ENCODE measurements at places on chromosomes 7 and 10.

DNA sequence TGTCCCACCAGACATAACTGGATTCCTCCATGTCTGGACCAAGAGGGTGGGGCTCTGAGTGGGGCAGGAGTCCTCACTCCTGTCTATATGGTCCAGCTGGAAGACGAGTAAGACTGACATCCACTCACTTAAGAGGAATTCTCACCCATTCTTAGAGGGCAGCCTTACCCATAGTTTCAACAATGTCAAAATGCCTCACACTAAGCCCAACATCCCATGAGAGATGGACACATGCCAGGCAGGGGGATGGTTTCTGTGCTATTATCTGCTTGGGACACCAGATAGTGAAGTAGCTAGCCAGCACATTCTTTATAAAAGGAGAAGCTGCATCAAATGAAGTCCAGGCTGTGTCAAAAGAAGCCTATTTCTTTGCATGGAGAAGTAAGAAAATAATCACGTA lies 4.7 kb upstream of the LANCL2 start:
- no peak for DNase-seq
- H3K4me1 ChIP-seq = peaks cover 10% of the 10 kb centered on the region

DNA sequence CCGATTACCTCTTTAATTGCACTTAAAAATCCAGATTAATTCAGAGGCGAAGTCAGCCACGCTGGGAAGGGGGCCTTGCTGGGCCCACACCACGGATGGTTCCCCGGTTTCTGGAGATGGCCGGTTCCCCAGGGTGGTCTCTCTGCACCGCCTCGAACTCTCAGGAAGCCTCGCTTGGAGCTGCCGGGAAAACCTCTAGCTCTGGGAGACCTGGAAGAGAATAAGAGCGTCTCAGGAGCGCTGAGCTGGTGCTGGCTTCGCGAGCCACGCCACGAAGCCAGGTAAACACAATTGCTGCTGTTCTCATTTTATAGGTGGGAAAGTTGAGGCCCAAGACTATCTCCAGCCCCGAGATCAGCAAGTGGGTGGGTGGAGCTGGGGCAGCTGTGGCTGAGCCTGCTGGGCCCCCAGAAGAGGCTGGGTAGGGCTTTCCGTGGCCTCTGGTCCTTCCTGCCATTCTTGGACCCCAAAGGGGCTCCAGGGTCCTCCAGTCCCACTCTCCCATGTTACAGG lies 110.4 kb downstream of the MICALL2 start:
- H3K4me3 ChIP-seq = no peak overlapping the region
- no peaks in the 10 kb centered on the region for H3K4me1 ChIP-seq
- H3K27me3 ChIP-seq = peaks cover 3% of the 10 kb centered on the region
- DNase-seq = no peak
- H3K36me3 ChIP-seq = no peaks in the 10 kb centered on the region
- no peak overlapping the region for H3K27ac ChIP-seq

GRCh38 chr7:98930921-98931320 lies 52.6 kb downstream of the TRRAP start:
- H3K36me3 ChIP-seq = peaks cover 42% of the 10 kb centered on the region
- H3K4me1 ChIP-seq = no peaks in the 10 kb centered on the region
- H3K27ac ChIP-seq = no peak overlapping the region
- peaks cover 2% of the 10 kb centered on the region for H3K27me3 ChIP-seq

DNA sequence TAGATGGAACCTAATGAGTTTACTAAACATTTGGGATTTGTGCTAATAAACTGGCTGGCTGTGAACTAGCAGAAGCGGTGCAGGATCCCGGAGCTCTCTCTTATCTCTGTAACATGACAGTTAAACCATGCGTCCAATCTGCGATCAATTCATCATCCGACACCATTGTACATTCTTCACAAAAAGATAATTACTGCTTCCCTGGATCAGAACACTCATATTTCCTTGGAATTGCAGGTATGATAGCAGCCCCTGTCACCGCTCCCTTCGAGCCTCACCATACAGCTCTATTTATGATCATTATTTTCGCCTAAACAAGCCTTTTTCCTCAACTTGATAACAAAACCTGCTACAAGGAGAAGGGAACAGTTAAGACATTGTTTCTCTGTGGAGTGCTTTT lies 18.5 kb downstream of the EBF3 start:
- H3K4me1 ChIP-seq = no peaks in the 10 kb centered on the region
- H3K27ac ChIP-seq = no peak overlapping the region
- no peak for DNase-seq

- H3K4me3 ChIP-seq = no peak overlapping the region
- H3K27me3 ChIP-seq = no peaks in the 10 kb centered on the region
- no peaks in the 10 kb centered on the region for H3K36me3 ChIP-seq
- H3K4me1 ChIP-seq = peaks cover 24% of the 10 kb centered on the region
- H3K27ac ChIP-seq = no peak overlapping the region
These were observed 59.9 kb downstream of the SGMS1 start for GRCh38 chr10:50563906-50564305.
